T-helper 2 cell (primary cell): ENCODE measurements at places on chromosomes 4 and X.

DNA sequence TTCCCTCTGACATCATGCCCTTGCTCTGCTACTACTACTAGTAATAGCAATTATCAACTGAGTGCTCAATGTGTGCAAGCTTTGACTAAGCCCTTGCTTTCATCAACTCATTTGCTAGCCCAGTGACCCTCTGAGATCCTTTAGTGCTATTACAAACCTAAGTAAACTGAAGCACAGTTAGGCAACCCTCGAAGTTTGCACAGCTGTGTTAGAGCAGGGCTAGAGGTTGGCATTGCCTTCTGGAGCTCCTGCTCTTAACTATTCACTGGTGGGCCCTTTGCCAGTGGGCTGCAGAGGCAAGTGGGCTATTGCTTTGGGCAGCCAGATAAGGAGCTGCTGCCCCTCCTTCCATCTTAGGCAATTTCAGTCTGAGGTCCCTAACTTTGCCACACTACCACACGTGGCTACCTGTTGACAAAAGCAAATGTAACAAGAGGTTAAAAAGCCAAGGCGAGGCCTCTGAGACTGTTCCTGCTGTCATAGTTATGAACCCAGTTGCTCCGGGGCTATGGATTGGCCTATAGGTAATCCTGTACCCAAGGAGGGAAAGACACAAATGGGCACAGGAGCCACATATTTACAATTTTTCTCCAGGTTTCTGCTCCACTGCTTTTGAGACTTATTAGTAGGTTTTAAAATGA lies 41.5 kb upstream of the ANKRD50 start:
- DNase-seq: no peak

- no peak for DNase-seq
Measured at GRCh38 chr4:143531380-143531779, 17.9 kb downstream of the SMARCA5 start.

DNA sequence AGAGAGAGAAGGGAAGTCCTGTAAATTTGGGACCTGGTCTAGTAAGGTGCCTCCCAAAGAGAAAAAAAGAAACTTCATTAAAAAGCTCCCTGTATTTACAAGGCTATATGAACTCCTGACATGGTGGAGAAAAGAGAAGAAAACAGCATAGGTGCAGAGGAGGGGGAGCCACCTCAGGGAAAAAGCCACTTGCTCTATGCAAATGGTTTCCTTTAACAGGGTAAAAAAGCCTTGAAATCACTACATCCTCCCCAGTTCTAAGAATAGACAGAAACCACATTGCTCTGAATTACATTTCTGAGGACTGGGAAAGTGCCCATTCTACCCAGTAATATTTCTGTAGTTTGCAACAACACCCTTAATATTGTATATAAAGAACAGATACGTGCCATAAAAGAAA lies 165.5 kb downstream of the KLF8 start:
- peak; percentile 16 for DNase-seq

- DNase-seq: no peak
Measured at GRCh38 chrX:16745102-16745501, 25.7 kb downstream of the SYAP1 start.

DNA sequence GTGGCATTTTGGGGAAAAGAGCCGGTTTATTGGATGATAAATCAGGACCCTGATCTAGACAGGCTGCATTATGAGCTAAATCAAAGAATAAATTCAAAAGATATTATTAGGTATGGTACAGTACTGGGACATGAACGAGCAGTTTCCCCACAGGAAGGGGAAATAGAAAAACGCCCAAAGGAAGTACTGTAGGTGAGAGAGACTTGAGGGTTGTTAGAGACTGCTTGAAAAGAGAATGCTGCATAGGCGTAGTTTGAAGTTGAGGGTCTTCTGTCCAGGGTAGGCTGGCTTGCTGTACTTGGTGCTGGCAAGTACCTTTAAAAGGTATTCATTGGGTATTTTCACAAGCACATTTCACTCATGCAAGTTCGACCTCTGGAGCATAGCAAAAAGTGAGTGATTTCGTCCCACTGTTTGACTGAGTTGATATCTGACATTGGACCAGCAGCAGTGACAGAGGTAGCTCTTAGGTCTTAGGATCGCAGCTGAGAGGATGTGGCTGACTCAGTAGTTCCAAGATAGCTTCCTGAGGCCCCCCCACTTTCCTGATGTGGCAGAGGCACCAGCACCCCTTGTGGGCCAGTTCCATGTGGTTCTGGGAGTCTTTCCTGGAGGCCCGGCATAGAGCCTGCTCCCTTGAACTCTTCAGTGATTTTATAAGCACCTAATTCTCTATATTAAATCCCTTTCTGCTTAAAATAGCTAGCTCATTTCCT lies 64.3 kb downstream of the TMEM131L start:
- no peak for DNase-seq

DNA sequence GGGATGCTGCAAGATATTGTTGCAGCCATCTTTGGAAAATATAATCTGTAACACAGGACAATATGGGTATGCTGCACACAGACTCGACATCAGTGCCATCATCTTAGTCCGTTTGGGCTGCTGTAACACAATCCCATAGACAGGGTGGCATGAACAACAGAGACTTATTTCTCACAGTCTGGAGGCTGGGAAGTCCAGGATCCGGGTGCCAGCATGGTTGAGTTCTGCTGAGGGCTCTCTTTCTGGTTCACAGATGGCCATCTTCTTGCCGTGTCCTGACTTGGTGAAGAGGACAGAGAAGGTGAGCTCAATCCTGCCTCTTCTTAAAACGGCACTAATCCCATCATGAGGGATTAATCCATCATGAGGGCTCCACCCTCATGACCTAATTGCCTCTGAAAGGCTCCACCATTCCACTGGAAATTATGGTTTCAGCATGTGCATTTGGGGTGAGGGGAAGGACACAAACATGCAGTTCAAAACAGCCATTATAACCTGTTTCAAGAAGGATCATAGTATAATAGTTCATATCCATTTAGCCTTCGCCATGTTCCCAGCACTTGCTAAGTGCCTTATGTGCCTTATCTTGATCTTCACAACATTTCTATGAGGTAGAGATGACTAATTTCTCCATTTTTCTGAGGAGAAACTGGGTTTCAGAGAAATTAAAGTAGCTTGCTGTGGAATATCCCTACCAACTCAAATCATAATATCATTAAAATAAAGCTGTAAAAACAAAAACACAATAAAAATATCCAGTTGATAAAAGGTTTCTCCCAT lies 27.9 kb upstream of the SPP1 start:
- no peak for DNase-seq

DNA sequence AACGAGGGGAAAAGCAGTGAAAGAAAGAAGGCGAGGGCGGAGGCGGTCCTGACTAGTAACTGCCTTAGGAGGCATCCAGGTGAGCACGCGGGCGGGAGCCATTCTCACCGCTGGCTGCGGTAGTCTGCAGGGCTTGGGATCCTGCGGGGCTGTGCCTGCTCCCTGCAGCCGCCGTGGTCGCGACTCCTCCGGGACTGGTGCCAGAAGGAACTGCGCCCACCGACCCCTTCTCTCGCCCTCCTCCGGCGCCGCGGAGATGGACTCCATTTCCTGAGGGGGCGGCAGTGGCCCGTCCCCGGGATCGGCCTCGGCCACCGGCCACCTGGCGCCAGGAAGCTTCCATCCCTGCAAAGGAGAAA lies 543 bp downstream of the NFXL1 start:
- no peak for DNase-seq

DNA sequence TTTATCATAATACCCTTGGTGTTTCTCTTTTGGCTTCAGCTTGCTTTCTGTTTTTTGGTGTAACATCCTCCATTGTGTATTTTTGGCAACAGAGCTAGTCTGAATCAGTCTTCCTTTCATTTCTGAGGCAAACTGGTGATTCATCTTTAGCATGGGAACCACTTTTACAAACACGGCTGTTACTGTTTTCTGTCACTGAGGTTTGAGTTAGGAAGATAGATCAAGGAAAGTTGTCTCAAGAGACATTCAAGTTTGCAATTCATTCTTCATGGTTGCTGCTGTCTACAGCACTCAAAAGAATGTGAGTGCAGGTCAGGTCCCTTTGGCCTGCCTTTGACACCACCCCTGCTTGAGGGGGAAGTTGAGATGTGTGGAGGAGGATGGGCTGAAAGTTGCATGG lies 36.3 kb downstream of the IL21 start:
- DNase-seq: no peak

- no peak for DNase-seq
Measured at GRCh38 chr4:156388826-156389225, 435.2 kb upstream of the CTSO start.

DNA sequence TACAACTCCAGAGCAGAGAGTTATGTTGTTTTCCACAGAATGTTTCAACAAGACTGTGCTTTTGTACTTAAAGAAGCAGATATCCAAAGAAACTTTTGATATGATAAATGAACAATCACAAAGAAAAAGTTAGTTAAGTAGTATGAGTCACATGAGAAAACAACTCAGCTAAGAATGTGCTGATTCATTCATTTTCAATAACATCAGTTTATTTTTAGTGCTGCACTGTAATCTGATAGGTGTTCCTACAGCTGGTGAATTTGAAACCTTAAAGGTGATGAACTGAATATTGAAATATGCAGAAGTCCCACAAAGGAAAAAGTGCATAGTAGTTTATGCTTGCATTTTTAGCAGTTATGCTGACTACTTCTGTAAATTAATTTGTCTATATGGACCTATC lies 180.3 kb upstream of the TENM3 start:
- DNase-seq: no peak

DNA sequence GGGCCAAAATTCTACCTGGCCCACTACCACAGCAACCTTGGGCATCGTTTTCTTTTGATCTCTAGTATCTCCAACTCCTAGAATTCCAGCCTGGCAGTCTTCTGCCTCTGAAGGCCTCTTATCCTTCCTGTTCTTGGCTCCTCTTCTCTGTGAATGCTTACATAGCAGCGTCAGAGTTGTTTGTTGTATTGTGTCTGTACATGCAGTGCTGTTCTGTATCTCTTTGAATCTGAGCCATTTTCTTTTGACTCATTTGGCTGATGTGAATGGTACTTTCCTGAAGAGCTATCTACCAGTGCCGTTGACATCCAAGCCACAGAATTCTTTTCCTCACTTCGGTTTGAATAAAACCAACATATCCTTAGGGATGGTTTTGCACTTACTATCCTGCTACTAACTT lies 79.2 kb downstream of the TMEM164 start:
- DNase-seq: no peak

DNA sequence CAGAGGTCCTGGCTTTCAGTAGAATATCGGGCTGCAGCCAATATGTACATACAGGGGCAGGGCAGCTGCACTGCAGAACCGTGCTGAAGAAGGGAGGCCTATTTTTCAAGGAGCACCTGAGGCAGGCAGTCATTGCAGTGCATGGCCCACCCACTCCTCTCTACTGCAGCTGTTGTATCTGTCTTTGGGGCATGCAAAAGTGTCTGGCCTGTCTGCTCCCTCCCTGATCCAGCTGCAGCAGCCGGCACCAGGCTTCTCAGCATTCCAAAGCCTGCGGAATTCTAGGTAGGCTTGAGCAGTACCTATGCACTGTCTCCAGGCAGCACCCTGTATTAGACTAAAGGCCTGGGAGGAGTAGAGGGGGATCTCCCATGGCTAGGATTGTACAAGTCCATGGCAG lies 415.2 kb upstream of the MAGEB16 start:
- DNase-seq: no peak

DNA sequence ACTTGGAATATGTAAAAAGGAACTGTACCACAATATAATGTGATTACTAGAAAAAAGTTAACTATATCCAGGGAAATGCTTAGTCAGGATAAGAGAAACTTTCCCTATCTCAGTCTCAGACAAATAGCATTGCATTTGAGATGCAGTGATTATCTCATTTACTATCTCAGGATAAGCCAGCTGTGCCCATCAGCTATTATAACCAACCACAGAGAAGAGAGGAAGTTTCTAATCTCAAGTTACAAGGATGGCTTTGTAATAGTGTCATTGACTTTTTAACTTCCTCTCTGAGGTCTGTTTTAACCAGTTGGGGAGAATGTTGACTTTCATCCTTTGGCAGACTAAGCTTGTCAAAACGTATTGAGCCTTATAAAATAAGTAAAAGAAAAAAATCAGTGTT lies 56.5 kb downstream of the SNX25 start:
- no peak for DNase-seq

DNA sequence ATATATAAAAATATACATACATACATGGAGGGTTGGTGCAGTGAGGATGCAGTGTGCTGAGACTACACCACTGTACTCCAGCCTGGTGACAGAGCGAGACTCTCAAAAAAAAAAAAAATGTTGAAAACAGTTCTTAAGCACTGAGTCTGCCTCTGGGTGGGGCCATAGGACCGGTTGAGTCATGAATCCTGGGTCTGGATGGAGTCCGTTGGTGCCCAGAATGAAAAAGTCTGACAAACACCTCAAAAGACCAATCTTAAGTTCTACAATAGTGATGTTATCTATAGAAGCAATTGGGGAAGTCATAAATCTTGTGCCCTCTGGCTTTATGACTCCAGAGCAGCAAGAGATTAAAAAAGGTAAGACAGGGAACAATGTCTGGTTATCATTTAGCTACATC lies 70.4 kb downstream of the FGFBP1 start:
- no peak for DNase-seq

GRCh38 chr4:92012899-92013867 lies 290.6 kb upstream of the GRID2 start:
- no peak for DNase-seq

GRCh38 chr4:174524242-174524641 lies 2.0 kb upstream of the HPGD start:
- DNase-seq: no peak

DNA sequence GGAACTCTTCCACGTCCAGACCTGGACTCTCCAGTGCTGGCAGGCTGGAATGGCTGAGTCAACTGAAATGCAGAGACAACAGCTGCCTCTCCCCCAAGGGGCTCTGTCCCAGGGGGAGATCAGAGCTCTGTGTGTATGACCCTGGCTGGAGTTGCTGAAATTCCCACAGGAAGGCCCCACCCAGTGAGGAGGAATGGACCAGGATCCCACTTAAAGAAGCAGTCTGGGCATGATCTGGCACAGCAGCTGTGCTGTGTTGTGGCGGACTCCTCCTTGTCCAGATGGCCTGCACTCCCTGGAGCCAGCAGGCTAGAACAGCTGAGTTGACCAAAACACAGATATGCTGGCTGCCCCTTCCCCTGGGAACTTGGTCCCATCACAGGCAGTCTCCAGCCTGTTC lies 25.4 kb downstream of the C4orf17 start:
- DNase-seq: no peak

DNA sequence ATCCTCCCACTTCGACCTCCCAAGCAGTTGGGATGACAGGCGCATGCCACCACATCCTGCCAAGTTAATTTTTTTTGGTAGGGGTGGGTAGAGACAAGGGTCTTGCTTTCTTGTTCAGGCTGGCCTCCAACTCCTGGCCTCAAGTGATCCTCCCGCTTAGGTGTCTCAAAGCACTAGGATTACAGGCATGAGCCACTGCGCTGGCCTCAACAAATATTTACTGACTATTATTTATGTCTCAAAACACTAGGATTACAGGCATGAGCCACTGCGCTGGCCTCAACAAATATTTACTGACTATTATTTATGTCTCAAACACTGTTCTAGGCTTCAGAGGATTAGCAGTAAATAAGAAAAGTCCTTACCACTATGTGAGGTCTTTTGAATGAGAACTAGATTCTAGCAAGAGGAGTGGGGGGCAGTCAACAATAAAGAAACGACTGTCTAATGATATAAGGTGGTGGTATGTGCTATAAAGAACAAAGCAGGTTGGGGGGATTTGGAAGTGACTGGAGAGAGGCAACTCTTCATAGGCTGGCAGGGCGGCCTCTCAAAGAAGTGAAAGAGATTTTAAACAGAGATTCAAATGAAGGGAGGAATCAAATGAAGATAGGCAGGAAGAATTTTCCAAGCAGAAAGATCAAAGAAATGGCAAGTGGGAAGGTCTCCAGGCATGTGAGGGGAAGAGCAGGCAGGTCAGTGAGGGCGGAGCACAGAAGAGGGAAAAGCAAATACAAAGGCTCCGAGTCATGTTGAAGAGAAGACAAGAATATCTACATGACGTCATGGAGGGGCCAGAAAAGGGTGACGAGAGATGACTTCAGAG lies 12.7 kb upstream of the ACSL1 start:
- no peak for DNase-seq
